Neuronal stem cell (in vitro differentiated cells): ENCODE measurements at places on chromosomes 5 and 9.
A peak's percentile ranks its signal among the peaks of the same experiment; 100 is the strongest.

DNA sequence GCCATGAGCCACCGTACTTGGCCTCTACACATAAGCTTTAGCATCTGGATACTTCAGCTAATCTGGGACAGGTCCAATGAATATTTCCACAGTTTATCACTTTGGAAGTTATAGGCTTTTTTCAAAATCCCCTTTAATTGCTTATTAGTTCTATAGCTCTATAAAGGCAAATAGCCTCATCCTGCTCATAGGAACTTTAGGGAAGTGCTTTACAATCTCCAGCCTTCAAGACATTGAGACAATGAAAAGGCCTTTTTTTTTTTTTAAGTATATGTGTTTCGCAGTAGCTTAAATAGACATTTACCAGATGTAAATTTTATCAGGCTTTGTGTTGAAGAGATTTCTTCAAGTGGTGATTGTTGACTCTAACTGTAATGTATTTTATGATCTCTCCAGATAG, 224.2 kb downstream of the ARL15 start:
- H3K27ac ChIP-seq, result no peak overlapping the region
- no peaks in the 10 kb centered on the region for H3K36me3 ChIP-seq
- H3K4me1 ChIP-seq, result no peaks in the 10 kb centered on the region
- DNase-seq, result no peak
- no peak overlapping the region for H3K4me3 ChIP-seq

GRCh38 chr9:95297316-95297715, 20.2 kb downstream of the FANCC start:
- no peaks in the 10 kb centered on the region for H3K36me3 ChIP-seq
- no peak overlapping the region for H3K4me3 ChIP-seq
- no peak overlapping the region for H3K27ac ChIP-seq
- H3K27me3 ChIP-seq, result no peaks in the 10 kb centered on the region
- no peak for DNase-seq

DNA sequence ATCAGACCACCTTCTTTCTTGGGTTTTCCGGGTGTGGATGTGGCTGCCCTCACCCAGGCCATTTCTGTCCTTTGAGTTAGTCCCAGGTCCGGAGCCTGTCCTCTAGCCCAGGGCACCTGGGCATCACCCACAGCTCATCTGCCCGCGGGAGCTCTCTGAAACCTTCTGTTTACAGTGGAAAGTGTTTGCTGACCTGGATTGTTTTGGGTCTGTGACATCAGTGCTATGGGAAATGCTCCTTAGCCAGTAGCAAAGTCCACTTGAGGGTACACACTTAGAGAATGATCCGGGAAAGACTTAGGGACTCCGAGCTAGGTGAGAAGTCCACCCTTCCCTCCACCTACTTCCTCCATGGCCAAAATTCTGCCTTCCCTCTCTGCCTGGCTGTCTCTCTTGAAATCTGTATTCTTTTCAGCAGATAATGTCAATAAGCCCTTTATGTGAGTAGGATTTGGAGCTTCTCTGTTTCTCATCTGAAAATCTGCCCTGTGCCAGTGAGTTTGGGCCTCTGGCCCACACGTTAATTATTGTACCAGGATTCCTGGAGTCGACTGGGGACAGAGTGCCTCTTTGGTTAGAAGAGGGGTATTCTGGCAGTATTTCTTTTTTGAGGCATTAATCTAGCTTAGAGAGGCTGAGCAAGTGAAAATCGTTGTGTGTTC, 19.9 kb downstream of the ABLIM3 start:
- H3K4me3 ChIP-seq, result no peak overlapping the region
- no peaks in the 10 kb centered on the region for H3K27me3 ChIP-seq
- no peak for DNase-seq

DNA sequence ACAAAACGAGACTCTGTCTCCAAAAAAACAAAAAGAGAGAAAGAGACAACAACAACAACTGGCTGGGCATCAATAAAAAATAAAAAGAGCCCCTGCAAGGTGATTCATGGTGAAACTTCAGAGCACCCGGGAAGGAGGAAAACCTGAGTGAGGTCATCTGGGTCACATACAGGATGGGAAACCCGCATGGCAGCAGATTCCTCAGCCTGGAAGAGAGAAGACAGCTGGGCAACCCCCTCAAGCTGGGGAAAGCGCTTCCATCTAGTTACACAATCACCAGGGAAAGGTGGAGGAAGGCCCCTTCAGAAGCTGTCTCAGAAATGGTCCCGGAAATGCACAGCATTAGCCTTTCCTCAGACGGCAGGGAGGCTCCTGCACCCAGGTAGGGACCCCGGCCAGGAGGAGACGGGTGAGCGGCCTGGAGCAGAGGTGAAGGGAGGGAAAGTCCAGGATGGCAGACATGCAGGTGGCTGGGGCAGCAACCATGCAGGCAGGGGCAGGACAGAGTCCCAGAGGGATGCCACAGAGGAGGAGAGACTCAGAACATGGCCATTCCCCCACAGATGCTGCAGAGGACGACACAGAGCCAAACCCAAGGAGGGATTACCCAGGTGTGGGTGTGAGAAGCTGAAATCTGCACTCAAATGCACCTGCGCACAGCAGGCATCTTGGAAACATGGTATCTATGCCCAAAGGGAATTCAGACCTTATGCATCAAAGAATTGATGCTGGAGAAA, 29.4 kb downstream of the CAMSAP1 start:
- H3K27ac ChIP-seq, result no peak overlapping the region
- no peak overlapping the region for H3K4me3 ChIP-seq
- H3K4me1 ChIP-seq, result peaks cover 7% of the 10 kb centered on the region

GRCh38 chr5:923281-923873, 30.7 kb downstream of the TRIP13 start:
- no peak overlapping the region for H3K27ac ChIP-seq
- no peaks in the 10 kb centered on the region for H3K4me1 ChIP-seq
- peak; percentile 76 for DNase-seq
- H3K27me3 ChIP-seq, result no peaks in the 10 kb centered on the region
- H3K4me3 ChIP-seq, result no peak overlapping the region
- H3K36me3 ChIP-seq, result peaks cover 12% of the 10 kb centered on the region

- H3K4me1 ChIP-seq, result no peaks in the 10 kb centered on the region
- no peak for DNase-seq
- no peaks in the 10 kb centered on the region for H3K36me3 ChIP-seq
- no peaks in the 10 kb centered on the region for H3K27me3 ChIP-seq
- H3K27ac ChIP-seq, result no peak overlapping the region
Measured at GRCh38 chr5:159342840-159343239, 12.6 kb upstream of the IL12B start.

DNA sequence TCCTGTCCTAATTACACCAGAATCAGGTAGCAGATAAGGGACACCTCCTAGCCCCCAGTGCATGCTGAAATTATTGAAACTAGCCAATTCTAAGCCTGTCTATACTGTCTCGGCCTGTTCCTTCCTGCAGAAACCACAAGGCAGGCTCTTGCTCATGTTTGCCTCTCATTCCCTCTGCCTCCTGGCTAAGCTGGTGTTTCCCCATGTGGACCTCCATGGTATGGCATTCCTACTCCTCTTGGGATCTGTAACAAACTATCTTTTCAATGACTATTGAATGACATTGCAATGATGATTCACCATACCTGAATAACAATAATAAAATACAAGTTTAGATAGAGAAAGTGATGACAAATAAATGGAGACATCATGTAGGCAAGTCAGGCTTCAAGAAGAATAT, 35.6 kb upstream of the ADAMTS16 start:
- H3K4me3 ChIP-seq, result no peak overlapping the region
- no peak overlapping the region for H3K27ac ChIP-seq
- no peaks in the 10 kb centered on the region for H3K4me1 ChIP-seq
- no peaks in the 10 kb centered on the region for H3K36me3 ChIP-seq
- no peak for DNase-seq

DNA sequence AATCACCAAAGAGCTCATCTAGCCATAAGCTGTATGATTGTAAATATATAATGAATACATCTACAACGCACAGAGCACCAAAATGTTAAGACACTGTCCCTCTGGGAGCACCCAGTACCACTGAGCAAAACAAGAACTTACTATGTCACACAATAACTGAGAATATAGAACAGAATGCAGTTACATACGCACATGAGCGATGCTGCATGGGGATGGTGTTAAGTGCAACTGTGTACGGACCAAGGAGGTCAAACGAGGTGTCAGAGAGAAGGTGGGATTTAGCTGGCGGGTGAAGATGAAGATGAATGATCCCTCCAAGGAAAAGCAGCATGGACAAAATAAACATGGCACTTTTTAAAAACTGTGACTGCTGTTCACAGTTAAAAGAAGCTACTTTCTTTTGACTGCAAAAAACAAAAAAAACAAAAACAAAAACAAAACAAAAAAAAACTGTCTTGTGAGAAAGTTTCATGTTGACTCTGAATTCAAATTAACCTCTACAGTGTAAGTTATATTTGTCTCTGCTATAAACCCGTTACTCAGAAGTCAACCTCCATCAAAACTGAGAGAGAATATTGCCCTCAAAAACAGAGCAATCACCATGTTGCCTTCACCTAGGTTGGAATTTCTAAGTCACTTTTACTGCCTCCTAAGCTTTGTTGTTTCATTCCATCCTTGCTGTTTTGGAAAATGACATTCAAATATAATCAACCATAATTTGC, 169.6 kb upstream of the GNA14 start:
- no peak overlapping the region for H3K4me3 ChIP-seq
- no peak for DNase-seq
- H3K27ac ChIP-seq, result no peak overlapping the region
- H3K27me3 ChIP-seq, result no peaks in the 10 kb centered on the region
- no peaks in the 10 kb centered on the region for H3K4me1 ChIP-seq

DNA sequence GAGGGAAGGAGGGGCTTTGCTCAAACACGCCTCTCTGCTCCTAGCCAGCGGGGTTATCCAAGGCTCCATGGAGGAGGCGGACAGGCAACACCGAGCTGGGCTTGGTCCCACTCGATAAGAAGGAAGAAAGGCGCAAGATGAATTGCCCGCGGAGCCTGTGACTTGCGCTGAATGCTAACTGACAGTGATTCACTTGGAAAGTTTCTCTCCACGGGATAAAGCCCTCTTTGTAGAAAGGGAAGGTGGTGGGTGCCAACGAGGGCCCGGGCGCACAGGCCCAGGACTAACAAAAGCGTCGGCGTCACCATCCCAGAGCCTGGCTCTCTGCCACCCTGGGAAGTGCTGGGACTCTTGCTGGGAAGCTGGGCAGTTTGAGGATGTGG, 76.0 kb downstream of the VAV2 start:
- peaks cover 34% of the 10 kb centered on the region for H3K4me1 ChIP-seq
- peaks cover 6% of the 10 kb centered on the region for H3K36me3 ChIP-seq
- no peak for DNase-seq
- no peaks in the 10 kb centered on the region for H3K27me3 ChIP-seq

- H3K36me3 ChIP-seq, result no peaks in the 10 kb centered on the region
- no peaks in the 10 kb centered on the region for H3K4me1 ChIP-seq
- no peak for DNase-seq
- no peak overlapping the region for H3K4me3 ChIP-seq
Measured at GRCh38 chr5:155024015-155024414, 10.5 kb downstream of the KIF4B start.

DNA sequence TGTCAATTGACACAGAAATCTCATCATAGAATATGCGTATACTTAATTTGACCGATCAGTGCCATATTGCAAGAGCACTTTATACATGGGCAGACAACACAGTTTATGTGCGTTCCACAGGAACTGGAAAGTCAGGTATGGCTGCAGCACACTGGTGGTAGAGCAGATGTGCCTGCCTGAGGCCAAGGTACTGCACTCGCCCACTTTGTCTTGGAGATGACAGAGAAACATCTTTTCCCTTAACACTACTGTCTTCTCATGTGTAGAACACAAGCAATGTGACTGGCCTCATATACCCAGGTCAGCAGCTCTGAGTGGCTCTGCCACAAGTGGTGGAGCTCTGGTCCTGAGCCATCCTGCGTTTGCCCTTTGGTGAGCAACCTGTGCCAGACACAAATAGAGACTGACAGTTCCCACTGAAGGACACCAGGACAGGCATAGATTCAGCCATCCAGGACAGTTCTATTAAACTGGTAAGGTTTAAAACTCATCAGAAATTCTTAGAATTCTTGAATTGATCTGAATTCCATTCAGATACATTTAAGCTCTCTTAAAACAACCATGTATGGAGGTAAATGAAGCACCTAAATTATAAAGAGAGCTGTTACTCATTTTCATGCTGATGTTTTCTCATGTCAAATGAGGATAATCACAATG, 21.0 kb upstream of the PPP2CA start:
- no peaks in the 10 kb centered on the region for H3K4me1 ChIP-seq
- no peak overlapping the region for H3K27ac ChIP-seq
- no peaks in the 10 kb centered on the region for H3K27me3 ChIP-seq

DNA sequence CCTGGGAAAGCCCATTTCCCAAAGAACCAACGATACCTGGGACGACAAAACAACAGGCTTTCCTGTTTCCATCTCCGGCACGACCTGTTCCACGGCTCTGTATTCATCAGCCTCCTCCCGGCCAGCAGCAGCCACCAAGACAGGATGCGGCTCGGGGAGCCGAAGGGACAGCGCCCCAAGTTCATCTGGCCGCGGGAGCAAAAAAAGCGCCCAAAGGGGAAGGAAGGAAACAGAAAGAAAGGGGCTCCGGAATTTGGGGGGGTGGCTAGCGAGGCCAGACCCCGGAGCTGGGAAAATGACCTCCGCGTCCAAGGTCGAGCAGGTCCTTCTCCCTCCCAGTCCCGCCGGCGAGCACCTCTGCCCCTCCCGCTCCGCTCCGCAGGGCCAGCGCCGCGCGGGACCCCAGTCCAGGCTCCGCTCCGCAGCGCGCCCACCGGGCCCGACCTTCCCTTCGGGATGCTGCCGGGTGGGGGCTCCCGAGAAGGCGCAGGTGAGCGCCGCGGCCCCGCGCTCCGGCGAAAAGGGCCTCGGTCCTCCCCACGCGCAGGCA, 608 bp downstream of the ELOVL7 start:
- peaks cover 5% of the 10 kb centered on the region for H3K4me1 ChIP-seq
- DNase-seq, result peak; percentile 12
- H3K27ac ChIP-seq, result no peak overlapping the region
- no peaks in the 10 kb centered on the region for H3K36me3 ChIP-seq

DNA sequence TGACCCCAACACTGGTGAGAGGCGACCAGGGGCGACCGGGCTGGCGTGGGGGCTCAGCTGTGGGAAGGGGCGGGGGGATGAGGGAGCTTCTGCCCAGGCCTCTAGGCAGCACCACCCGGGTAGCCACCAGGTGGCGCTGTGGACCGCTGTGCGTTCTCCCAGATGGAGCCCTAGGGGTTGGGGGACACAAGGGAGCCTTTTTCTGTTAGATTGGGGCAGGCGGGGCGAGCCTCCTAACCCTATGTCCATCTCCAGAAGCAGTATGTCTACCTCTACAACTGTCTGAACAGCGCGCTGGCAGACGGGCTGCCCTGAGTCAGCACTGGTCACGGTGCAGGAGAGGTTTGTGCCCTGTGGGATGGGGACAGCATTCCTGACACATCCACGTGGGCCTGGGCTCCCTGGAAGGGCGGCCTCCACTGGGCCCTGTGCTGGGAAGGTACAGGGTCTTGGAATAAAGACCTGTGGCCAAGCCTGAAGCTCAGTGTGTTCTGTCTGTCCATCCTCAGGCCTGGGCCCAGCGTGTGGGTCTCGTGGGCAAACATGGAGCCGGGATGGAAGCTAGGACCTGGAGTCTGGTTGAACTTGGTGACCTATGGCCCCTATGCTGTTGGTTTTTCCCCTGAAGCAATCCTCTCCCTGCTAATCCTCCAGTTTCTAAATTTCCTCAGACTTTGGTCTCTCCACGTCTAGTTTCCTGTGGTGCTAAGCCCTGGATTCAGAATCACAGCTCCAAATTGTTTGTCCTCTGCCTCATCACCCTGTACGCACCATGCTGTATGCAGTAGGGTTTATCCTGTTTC, 23.1 kb upstream of the SPTLC1 start:
- peaks cover 49% of the 10 kb centered on the region for H3K27me3 ChIP-seq
- no peak overlapping the region for H3K27ac ChIP-seq
- H3K4me1 ChIP-seq, result peaks cover 6% of the 10 kb centered on the region
- H3K36me3 ChIP-seq, result no peaks in the 10 kb centered on the region

- H3K36me3 ChIP-seq, result no peaks in the 10 kb centered on the region
- H3K27me3 ChIP-seq, result no peaks in the 10 kb centered on the region
- no peaks in the 10 kb centered on the region for H3K4me1 ChIP-seq
Measured at GRCh38 chr9:82968816-82969215, 94.1 kb downstream of the RASEF start.
